RPMI7951 (cell line): ENCODE measurements at places on chromosomes 4 and X. TPM values are rescaled to one million over a fixed set of nuclear protein-coding genes. Genes with fewer than 3 reads are reported as not detected.

TCEAL1 gene
- 25.8 and 28.5 TPM in 2 replicates for total RNA-seq

DNA sequence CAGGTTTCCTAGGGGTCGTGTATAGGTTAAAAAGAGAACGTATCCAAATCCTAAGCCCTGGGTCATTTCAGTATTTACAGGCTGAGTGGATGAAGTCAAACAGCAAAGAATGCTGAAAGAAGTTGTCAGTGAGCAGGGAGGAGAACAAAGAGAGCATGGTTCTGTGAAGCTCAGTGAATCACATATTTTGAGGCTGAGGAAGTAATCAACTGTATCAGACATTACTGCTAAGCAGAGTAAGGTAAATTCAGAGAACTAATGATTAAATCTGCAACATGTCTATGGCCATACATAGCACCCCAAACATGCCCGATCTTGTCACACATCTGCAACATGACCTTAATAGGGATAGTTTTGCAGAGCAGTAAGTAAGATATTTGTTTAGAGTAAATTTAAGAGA, 1130.3 kb downstream of the RAPGEF2 start:
- no peak for DNase-seq

GRCh38 chr4:24863799-24864198, 49.0 kb downstream of the CCDC149 start:
- no peak for DNase-seq

DNA sequence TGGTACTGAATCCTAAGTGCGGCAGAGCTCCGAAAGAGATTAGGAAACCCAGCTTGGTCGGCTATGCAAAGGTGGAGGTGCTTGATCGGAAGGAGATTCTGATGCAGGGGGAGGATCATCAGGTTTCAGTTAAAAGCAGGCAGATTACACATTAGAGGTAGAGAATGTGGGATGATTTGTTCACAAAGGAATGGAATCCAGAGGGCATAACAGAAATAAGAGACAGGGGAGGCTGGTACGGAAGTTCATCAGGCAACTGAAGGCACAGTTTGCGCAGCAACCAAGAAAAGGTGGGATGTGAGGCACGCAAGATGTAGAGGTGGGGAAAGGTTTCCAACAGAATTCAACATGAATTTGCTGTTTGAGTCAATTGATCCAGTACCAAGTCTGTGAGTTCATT, 424 bp upstream of the ZNF330 start:
- DNase-seq: no peak

FGFBP1 gene
- total RNA-seq: not detected in 2 replicates
